NCI-H748 treated with DMSO at 0.1 percent for 48 hours (cell line): ENCODE measurements at places on chromosomes 2 and 18.

DNA sequence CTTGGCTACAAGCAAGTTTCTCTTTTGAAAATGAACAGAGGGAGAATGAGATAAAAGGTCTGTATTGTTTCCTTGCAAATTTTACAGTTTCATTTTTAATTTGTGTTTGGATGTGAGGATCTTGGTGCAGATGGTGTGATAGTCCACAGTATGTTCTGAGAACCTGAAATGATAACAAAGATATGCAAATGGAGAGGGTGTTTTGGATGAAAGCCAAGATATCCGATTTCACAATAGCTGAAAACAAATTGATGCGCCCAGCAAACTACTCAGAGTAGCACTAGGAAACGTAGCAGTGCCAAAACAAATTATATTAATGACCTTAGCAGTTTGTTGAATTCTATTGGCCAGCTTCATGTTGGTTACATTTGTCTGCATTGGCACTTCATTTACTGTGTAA lies 683.5 kb downstream of the TMEM182 start:
- peak; percentile 77 for DNase-seq

- DNase-seq: no peak
Observed at GRCh38 chr2:208163489-208163888, at the start of gene CRYGA. TSS of gene CRYGA (minus strand) at chr2:208163589. CDS start at chr2:208163556, 33 bp downstream.

DNA sequence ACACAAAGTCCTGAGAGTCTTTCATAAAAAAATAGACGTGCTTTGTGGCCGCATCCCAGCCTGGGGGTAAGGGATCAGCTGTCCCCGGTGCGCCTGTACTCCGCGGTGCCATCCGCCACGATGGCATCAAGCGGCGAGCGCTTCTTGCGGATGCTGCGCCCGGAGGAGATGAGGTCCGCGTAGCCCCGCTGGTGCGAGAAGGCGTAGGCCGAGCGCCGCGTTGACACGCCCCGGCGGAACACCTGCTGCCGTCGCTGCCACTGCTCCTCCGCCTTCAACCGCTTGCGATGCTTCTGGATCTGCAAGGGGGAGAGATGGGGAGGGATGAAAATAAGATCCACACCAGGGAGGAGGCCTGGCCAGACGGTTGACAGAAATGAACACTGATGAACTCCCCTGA lies 26.8 kb upstream of the NARS1 start:
- no peak for DNase-seq

DNA sequence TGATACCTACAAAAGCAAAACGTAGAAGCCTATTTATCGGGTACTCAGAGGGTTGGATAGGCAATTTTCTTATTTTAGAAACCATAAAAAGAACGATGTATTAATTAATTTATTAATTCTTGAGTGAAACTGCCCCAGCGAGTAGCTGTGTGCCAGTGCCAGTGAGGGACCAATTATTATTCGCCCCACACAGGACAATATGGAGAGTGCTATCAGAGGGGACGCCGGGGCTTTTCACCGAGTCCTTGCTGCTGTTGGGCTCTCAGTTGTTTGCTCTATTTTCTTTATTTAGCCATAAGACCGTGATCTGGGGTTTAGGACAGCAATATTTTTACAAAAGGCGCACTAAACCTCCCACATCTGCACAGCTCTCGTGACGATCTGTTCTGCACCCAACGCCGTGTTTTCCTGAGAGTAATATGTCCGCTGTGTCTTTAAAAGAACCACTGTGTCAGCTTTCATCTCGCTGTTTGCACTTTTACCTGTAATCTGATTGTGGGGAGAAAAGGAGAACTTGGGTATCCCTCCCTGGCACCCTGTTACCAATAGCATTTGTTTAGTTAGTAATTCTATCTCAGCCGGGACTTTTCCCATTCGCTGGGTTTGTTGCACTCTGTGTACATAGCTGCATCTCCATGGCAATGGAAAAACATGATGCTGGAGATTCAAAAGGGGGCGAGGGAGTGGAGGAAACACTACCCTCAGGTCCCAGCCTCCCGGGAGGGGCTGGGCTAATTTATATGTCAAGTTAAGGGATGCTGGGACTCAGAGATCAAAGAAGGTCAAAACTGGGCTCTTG lies 30.1 kb upstream of the ZNF516 start:
- peak; percentile 99 for DNase-seq

- DNase-seq: no peak
Observed at GRCh38 chr2:85577386-85578242, at the start of gene VAMP8. TSS of gene VAMP8 (plus strand) at chr2:85577586. CDS start at chr2:85577647, 61 bp downstream.

DNA sequence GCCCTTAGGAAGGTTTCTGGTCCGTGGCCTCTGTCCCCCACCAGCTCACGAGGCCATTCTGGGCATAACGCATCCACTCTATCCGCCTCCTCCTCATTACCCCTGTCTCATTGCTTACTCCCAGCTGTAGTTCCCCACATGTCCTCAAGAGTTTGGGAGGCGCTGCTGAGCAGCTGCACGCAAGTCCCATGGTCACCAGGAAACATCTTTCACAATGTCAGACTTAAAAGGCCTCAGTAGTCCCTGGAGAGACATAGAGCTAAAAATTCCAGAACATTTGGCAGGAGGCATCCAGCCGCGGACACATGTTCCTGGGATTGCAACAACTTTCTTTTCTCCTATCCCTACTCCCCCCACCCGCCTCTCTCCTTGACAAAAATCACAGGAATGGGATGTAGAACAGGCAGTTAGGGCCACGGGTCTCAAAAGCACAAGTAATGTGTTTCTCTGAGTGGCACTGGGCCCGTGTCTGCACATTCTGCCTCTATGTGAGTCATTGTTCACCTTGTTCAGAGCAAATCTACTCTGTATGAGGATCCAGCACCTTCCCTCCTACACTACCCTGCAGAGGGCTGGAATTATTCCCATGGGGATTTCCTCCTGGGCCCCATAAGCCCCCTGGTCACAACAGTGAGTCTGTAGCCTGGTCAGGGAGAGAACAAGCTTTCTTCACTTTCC lies 8.1 kb downstream of the LBH start:
- DNase-seq: no peak

DNA sequence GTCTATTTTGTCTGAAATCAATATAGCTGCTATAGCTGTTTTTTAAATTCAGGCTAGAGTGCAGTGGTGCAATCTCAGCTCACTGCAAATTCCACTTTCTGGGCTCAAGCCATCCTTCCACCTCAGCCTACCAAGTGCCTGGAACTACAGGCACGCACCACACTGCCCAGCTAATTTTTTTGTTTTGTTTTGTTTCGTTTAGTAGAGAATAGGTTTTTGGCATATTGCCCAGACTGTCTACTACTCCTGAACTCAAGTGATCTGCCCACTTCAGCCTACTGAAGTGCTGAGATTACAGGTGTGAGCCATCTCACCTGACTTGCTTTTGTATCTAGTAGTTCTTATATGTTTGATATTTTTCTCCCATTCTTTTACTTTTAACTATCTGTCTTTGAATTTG lies 259.7 kb downstream of the CDH19 start:
- peak; percentile 96 for DNase-seq

- DNase-seq: no peak
Observed at GRCh38 chr18:50649821-50650220, 89.9 kb downstream of the MAPK4 start.

GRCh38 chr2:117323331-117323730 lies 491.2 kb upstream of the DDX18 start:
- DNase-seq: no peak

DNA sequence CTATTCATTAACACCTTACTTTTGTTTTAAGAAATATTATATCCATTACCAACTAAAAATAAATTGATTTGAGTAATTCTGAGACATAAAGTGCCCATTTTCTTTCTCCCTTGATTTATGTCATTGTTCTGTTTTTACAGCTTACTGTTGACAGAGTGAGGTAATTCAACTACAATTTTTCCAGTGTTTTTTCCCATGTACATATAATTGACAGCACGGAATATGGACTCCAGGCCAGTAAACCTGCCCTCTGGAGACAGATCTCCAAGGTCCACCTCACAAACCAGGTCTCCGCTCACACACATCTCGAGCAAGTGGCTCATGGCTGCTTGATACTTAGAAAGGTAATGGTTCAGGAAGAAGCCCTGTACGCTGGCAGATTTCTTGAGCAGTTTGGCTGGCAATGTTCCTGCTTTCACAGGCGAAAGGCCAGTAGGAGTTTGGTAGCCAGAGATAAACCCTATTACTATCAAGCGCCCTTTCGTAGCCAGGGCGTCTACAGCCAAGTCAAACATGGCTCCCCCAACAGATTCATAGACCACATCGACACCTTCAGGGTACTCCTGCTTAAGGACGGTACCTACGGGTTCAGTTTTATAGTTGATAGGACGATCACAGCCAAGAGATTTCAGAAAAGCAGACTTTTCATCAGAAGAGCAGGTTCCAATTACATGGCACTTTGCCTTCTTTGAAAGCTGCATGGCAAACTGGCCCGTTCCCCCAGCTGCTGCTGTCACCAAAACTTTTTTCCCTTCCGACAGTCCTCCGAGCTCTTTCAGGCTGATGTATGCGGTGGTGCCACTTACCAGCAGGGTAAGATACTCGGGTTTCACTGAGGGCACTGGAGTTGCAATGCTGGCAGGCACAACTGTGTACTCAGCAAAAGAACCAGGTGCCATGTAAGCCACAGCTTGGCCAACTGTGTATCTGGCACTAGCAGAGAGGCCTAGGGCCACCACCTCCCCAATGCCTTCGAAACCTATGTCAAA lies 7.4 kb downstream of the PTGR3 start:
- DNase-seq: no peak

DNA sequence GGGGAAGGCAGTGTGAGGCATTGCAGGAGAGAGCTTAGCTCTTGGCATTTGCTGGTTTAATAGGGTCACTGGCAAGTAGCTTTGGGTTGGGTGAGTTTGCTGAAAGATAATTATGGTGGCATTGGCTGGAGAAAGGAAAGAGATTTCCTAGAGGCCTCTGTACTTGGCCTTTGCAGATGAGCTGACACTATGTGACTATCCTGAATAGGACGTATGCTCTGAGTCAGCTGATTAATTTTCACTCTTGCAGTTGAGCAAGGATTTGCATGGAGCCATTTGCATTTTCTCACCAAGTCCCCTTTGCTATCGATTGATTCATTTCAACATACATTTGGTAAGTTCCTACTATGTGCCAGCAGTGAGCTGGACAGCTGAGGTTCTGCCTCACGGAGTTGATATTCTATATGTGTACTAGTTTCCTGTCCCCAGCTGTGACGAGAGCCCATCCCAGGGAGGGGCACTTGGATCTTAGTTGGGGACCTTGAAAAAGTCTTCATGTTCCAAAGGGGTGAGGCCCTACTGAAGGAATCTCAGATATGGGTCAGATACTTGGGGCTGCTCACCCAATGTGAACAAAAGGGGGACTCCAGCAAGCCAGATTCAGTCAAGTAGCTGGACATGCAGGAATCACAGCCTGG lies 245.7 kb downstream of the LOXHD1 start:
- no peak for DNase-seq

DNA sequence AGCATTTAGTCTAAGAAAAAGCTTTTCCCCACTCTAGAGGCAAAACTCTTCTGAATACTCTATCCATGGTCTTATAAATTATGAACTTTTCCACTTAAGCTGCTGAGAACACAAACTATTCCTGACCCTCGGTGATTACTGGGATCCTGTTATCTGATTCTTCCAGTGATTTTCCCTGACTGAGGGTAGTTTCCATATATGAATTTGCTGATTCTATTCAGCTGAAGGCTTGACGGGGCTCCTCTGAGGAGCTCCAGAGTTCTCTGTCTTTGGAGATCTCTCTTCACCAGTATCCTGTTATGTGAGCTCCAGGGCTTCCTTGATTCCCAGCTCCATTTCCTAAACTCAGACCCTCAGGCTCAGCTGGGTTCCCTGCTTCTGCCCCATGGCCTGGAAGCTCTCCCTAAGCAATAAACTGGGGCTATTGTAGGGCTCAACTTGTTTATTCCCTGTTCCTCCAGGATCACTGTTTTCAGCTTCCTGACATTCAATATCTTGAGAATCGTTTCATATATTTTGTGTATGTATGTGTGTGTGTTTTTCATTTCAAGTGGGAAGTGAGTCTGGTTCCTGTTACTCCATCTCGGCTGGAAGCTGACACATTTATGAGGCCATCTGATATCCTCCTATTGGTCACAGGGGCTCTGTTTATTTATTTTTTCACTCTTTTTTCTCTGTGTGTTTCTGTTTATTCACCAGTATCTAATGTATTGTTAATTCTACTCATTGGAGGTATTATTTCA lies 78.2 kb downstream of the ARHGAP28 start:
- DNase-seq: peak; percentile 33

- no peak for DNase-seq
Observed at GRCh38 chr18:2978208-2978607, 34.7 kb downstream of the LPIN2 start.

GRCh38 chr18:62867534-62867933 lies 152.2 kb downstream of the PHLPP1 start:
- no peak for DNase-seq
